PC-3 (cell line): ENCODE measurements at places on chromosomes 12 and 14.

DNA sequence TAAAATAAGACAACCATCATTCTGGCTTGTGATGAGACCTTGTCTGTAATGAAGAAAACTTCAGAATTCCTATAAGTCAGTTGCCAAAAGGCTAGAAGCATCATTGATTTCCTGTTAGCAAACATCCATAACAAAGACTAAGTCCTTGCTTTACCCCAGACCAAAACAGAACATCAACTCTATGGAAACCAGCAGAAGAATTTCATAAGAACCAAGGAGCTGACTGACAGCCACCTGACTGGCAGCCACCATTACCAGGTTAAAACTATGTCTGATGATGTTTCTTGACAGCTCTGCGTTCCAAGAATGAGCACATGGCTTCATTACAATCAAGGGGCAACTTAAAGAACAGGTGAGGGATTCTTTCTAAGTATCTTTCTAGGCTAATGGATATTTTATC, 29.3 kb downstream of the HECTD4 start:
- no peak for DNase-seq

- DNase-seq: peak; percentile 62
Measured at GRCh38 chr12:43349863-43350262, 202.1 kb downstream of the ADAMTS20 start.

GRCh38 chr14:66508846-66509621, 1.1 kb downstream of the GPHN start:
- DNase-seq: peak; percentile 31

- DNase-seq: no peak
Measured at GRCh38 chr14:85578357-85578756, 48.4 kb downstream of the FLRT2 start.

GRCh38 chr14:28767030-28767852, 654 bp downstream of the FOXG1 start:
- no peak for DNase-seq

GRCh38 chr14:98368916-98369315, 903.1 kb downstream of the BCL11B start:
- DNase-seq: no peak

DNA sequence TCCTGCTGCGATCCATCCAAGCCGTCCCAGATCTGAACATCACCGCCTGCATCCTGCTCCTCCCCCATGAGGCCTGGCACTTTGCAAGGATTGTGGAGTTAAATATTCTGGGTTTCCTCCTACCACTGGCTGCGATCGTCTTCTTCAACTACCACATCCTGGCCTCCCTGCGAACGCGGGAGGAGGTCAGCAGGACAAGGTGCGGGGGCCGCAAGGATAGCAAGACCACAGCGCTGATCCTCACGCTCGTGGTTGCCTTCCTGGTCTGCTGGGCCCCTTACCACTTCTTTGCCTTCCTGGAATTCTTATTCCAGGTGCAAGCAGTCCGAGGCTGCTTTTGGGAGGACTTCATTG, 8.2 kb downstream of the BDKRB1 start:
- DNase-seq: no peak

DNA sequence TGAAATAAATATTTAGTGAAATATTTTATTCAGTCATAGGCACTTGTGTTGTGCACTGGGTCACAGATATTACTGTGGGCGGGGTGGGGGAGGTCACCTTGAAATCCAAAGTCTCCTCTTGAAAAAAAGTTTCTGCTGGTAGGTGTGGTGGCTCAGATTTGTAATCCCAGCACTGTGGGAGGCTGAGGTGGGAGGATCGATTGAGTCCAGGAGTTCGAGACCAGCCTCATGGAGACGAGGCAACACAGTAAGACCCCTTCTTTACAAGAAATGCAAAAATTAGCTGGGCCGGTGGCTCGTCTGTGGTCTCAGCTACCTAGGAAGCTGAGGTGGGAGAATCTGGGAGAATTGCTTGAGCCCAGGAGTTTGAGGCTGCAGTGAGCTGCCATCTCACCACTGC, 913 bp upstream of the C2CD5 start:
- DNase-seq: no peak

DNA sequence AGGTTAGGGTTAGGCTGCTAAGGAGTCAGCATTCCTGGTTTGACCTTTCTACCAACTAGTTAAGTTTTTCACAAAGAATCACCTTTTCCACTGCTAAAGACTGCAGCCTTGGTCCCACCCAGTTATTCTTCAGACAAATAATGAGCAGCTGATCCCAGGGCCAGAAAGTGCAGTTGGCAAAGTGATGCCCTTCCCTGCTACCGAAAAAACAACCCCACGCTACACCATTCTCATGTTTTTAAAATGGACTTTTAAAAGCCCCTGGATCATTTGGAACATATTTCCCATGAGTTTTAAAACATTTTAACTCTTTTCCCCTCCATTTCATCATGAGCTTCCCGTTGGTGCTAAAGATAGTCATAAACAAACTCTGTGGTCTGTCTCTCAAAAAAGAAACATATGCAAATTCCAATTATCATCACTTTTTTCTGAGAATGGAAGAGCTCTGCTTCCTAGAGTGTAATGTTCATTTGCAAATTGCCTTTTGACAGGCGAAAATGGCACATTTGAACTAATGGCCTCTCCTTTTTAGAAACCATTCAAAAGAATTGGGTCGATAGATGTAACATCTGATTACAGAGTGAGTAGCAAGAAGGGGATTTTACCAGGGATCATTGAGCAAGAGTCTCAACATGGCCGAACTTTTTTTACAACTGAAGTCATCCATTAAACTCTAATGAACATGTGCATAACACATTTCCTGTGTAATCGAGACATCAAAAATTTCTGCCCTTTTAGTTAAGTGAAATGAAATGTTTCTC, 129.3 kb upstream of the RAP1B start:
- DNase-seq: no peak

DNA sequence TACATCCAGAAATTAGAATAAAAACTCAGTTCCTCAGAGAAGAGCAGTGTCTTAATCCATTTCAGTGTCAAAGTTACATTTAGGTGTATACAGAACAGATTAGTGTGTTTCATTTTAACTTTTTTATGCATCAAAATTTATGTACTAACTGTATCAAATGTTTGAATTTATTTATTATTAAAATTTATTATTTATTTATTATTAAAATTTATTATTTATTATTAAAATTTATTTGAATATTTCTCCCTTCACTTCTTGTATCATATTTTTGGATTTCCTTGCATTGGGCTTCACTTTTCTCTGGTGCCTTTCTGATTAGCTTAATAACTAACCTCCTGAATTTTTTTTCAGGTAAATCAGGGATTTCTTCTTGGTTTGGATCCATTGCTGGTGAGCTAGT, 2.3 kb upstream of the TAS2R14 start:
- DNase-seq: no peak

DNA sequence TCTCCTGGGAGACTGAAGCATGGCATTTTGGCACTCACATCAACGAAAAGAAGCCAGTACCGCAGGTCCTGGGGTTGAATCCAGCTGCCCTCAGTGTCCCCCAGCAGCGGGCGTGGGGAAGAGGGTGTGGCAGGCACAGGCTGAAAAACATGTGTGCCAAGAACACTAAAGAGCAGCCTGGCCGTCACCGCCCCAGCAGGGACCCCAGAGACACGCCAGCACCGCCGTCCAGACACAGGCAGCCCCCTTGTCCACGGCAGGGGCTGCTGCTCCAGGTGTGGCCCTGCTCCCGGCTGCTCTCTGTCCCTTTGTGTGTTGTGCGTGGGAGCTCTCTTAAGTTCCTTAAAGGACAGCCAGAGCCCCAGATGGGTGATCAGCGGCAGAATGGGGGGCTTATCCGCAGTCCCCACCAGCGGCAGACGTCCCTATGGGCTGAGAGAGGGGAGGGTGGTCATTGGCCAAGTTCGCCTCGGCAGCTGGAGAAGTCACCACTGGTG, 556 bp downstream of the PHETA1 start:
- no peak for DNase-seq

GRCh38 chr14:53441789-53442188, 288.7 kb upstream of the DDHD1 start:
- no peak for DNase-seq

DNA sequence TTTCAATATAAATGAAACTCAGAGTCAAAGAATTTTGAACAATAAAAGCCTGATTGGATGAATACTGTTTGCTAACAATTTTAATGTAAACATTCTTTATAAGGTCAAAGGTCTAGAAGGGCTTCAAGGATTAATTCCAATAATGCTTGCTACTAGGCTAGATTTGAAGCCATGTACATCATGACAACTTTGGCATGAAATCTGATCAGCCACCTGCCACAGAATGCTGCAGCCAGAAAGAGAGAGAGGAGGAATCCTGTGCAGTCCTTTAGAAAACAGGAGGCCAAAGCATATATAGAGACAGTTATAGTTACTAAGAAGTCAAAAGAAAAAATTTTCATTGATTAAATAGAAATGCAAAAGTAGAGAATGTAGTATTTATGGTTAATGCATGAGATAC, 47.1 kb downstream of the ABCD2 start:
- DNase-seq: peak; percentile 32

DNA sequence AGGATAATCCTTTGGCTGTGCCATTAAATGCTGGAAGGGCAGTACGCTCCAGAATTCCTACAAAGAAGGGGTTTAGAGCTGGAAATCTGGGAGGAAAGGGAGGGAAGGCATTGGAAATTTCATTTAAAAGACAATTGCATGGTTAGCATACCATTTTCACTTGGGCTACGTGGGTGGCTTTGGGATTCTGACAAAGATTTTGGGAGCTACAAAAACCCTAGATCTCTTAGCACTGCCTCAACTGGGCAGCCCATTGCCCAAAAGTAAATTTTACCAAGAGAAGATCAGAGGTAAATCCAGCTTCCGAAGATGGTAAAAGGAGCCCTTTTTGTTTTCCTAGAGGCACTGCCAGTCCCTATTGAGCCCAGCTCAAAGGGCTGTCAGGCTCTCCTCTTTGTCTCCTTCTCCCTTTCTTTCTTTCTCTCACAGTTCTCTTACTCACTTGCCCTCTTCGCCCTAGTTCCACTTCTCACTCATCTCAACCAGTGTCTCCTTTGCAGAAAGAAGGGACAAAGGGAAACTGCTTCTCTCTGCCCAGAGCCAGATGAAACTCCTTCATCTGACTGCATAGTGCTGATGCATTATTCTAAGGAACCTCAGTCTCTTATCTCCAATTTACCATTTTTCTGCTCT, 125.4 kb upstream of the PLEKHA5 start:
- DNase-seq: no peak

DNA sequence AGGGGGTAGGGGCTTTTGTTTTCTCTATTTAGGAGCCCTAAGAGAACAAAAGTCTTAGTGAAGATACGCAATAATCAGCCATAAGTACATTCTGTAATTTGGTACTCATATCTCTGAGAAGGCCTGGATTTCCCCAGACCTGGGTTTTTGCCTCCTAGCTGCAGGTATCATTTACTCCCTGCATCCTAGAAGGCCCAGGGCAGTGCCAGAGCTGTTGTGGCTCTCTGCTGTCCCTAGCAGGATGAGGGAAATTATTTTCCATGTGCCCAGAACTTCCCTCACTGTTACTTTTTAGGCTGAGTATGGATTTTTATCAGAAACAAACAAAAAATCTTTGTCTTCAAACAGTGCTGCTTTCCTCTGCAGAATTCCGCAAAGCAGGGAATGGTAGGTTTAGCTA, 192.5 kb upstream of the SYT1 start:
- no peak for DNase-seq

DNA sequence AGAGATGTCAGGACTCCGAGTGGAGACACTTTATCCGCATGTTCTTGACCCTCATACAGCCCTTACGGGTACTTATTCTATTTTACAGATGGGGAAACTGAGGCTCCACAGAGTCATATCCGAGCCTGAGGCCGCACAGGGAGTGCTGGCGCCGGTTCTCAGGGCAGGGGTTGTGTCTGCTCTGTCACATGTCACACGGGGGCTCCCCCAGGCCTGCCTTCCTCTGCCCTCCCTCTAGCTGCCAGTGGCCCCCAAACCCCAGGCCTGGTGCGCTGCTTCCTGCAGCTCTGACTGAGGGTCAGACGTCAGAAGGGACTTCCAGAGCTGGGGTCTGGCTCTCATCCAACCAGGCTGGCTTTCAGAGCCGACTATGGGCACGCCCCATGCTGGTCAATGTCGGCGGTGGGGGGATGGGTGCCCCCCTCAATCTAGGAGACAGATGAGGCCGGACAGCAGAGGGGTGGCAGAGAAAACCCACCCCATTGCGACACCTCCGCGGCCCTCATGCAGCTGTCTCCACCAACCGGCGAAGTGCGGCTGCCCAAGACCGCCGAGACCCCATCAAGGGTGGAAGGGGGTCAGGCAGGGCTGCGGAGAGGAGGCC, 811 bp upstream of the INF2 start:
- DNase-seq: peak; percentile 56

DNA sequence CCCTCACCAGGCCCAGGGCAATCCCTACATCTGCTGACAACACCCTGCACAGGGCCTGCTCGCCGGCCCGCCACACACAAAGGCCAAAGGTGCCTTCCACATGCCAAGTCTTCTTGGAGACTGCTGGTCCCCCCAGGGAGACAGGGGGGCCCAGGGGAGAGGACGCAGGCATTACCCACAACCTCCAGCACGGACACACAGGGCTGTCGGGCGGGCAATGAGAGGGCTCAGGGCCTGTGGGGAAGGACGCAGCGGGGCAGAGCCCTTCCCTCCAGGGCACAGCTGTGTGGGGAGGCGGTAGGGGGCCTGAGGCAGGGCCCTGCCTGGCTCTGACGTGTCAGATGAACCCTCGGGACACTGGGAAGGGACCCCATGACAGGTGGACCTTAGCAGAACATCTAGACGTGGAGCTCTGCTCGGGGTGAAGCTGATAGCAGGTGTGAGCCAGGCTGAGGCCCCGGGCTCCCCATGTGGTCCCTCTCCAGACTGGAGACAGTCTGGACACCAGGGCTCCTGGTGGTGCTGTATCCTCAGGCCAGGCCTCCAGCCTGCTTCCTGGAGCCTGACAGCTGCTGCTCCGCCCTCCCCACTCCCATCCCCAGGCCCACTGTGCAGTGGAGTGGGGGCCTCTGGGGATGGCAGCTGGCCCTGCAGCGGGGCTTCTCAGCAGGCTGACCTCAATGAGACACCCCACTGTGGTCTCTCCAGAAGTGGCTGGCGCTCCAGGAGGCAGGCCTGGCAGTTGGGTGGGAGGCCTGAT, 31.6 kb upstream of the NUDT14 start:
- DNase-seq: no peak
